ENCODE measurements at places on chromosomes 11 and 22. TPM values are rescaled to one million over a fixed set of nuclear protein-coding genes. Genes with fewer than 3 reads are reported as not detected.
A peak's percentile ranks its signal among the peaks of the same experiment; 100 is the strongest.

BAIAP2L2 gene
- 1.2 TPM for polyA plus RNA-seq

FADS3 gene
- polyA plus RNA-seq: 271 TPM

TRIM51 gene
- polyA plus RNA-seq: not detected

GVQW3 gene
- polyA plus RNA-seq: 1.3 TPM

MAPK8IP1 gene
- 8.7 TPM for polyA plus RNA-seq

KLHL35 gene
- 1.7 TPM for polyA plus RNA-seq

DEFB131B gene
- not detected for polyA plus RNA-seq

RAG2 gene
- not detected for polyA plus RNA-seq

MOGAT2 gene
- polyA plus RNA-seq: not detected

DNA sequence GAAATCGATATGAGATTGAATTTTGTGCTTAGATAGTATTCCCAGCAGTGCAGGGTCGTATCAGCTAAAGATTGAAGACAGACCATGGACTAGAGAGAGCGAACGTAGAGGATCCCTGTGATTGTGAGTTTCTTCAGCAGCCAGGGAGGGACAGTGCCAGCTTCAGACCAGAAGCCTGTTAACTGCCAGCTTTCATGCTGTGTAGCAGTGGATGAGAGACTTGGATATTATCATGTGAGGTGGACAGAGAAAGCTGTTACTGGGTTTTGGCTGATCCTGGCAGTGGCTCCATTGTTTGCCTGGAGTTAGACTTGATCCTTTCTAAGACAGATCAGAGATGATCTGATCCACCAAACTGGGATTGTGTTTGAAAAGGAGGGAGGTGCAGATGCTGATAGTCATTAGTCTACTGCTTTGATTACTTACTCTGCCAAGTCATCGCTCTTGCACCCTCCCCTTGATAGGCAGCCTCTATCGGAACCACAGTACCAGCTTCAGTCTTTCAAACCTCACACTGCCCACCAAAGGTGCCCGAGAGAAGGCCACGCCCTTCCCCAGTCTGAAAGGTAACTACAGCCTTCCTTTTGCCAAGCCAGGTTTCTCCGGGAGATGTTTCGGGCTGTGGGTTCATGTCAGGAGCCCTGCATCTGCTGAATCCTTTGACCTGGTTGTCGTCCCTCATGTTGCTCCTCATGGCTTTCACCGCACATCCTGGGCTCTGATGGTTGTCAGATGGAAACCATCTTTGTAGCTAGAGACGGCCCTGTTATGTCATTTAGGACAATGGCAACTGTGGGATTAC, 16.2 kb downstream of the MADD start:
- DNase-seq: no peak

DNA sequence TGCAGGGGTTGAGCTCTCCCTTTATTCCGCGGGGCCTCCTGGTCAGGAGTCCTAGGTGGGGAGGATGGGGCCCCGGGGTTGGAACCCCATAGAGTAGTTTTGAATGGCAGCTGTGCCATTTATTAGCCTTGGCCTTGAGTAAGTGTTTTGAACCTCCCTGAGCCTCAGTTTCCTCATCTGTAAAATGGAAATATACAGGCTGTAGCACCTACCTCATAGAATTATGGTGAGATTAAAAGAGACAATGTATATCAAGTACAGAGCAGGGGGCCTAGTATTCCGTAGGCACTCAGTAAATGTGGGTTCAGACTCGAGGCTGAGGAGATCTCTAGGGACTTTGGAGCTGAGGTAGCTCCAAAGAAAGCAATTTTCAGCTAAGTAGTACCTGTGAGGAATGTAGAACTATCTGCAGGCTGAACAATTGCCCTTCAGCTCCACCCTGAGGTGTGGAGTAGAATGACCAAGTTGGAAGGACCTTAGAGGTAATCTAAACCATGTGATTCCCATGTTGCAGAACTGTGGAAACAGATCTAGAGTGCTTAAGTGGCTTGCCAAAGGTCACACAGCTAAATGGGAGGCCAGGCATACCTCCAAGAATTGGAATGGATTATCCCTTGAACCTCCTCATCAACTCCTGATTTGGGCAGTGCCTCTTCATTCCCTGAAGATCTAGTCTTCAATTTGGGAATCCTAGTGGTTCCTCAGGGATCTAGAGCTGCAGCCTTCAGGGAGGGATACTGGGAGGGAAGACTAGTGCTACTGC, 682 bp downstream of the PGAP2 start:
- no peak for DNase-seq

DNA sequence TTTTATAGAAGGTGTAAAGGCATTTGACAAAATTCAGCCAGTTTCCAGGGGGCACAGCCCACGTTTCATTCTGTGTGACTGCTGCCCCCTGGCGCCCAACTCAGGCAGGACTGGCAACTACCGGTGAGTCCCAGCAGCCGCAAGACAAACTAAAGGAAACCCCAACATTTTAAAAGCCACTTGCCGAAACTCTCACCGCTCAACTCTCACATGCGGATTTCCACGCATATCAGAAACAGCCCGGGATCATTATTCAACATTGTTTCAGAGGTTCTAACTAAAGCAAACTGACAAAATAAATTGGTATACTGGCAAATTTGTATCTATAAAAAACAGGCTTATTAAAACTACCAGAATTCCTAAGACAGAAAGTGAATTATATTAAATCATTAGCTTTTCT, 48.2 kb downstream of the MORC2 start:
- DNase-seq: no peak

- DNase-seq: no peak
Measured at GRCh38 chr22:29596408-29596807, 7.0 kb upstream of the NF2 start.

DNA sequence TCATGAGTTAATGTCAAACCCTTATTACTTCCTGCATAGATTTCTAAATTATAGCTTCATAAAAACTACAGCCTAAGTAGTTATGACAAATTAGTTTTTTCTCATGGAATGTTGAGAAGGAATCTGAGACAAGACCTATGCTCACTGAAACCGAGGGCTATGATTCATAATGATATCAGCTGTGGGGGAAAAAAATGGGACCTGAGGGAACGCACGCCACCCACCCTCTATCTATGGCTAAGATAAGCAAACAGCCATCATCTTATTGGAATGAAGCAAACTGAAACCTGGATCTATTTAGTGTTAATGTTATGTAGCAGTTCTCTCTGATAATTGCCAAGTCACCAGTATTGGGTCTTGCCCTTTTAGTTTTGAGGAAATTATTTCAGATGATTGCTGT, 906.9 kb upstream of the RAG2 start:
- DNase-seq: peak; percentile 72

- DNase-seq: no peak
Measured at GRCh38 chr11:63583357-63583677, 20.1 kb upstream of the PLAAT2 start.

GRCh38 chr22:40678493-40679248, 613 bp upstream of the MCHR1 start:
- DNase-seq: no peak

GRCh38 chr11:126484266-126484665, 128.8 kb downstream of the ST3GAL4 start:
- no peak for DNase-seq

DNA sequence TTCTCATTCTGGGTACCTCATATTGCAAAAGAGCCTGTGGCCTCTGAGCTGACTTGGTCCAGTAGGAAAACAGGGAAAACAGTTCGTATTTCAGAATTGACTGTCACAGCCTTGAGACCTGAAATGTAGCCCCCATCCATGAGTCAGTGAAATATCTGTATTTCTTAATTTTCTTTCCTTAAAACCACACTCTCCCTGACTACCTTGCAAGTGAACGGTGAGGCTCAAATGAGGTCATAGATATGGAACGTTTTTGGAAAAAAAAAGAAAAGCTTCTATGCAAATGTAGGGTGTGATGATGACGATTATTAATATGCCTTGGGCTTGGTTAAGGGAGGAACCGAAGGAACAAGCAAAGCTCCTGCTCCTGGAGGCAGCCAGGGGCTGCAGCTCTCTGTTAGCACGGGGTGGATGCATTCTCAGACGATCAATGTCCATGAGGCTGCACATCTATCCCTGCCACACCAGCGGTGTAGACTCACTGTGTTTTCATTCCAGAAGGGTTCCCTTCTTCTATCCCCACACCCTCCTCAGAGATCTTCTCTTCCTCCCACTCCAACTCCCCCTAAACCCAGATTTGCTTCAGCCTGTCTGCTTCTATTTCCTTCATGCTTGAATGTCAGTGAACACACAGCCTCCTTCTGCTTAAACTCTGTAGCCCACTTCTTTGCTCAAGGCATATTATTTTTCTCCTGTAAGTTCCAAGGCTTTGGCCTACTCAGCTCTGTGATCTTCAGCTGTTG, 29.2 kb upstream of the SCN3B start:
- no peak for DNase-seq

DNA sequence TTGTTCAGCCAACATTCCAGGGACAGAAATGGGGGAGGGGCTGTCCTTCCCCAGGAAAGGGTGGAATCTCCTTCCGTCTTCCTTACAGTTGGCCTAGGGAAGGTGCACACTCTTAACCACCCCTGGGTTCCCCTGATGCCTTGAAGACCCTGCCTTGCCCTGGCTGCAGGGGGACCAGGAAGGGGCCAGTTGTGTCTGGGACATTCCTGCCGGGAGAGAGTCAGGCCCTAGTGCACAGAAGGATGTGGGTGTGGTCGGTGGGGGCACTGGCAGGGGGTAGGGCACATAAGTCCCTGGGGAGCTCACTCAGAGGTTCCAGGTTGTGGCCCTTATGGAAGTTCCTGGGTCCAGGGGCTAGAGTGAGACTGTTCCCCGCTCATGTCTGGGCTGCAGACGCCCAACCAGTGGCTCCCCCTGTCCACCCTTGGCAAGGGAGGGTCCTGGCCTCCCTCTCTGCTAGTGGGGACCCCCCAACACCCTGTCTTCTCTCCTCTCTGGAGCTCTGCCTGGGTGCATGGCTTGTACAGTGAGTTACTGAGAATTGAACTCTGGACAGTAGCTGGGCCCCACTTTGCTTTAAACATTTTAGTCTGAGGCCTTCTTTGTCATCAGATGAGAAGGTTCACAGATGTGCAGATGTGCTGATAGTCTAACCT, 2.0 kb upstream of the APOBEC3A start:
- DNase-seq: no peak

GRCh38 chr11:69342588-69343330, 48.8 kb downstream of the MYEOV start:
- no peak for DNase-seq

DNA sequence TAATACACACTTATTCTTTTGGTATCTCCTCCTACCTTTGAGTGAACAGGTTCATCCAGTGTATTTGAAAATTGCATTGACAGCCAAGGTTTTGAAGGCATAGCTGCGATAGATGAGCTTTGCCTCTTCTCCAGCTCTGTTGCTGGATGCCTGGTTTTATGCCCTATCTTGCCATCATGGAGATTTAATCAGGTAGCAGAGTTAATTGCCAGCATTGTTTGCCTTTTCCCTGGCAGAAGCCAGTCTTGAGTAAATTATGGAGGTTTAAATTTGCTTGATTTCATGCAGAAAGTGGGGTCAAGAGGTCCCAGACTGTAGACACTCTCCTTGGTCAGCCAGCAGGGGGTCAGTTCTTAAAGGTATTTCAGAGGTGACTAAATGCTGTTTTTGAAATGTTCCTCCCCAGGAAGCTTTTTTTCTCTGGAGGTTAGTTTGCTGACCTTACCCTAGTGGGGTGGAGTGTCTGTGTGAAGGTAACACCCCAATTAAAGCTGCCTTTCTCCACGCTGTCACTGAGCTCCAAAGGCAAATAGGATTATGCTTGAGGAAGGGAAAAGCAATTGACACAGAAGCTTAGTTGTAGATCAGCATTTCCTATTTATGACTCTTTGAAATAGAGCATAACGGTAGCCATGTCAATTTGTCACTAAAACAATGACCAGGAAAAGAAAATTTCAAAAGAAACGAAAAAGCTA, 96.0 kb downstream of the EXT2 start:
- no peak for DNase-seq

DNA sequence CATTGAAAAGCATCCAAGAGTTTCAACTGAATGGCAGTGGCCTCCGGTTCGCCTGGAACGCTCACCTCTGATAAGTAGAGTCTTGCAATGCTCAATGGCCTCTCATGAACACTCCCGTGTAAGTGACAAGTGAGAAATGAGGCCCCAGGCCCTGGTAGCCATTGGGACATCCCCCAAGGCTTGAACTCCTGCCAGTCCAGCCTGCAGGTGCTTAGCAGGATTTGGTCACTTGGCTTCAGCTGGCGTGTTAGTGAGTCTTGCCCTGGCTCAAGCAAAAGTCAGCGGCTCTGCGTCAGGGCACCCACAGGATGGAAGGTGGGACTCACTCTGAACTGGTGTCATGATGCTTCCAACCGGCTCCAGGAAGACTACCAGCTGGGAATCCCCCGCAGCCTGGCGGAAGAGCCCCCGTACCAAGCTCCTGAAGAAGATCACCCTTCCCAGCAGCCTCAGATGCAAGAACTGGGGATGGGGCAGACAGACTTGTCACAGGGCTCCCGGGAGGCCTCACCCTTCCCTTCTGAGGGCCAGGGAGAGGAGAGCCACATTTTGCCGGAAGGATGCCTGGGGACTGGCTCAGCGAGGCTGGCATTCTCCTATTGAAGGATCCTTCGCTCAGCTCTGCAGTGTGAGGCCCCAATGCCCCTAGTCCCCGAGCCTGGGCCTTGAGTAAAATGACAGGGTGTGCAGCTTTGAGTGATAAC, 19.3 kb downstream of the MB start:
- no peak for DNase-seq

DNA sequence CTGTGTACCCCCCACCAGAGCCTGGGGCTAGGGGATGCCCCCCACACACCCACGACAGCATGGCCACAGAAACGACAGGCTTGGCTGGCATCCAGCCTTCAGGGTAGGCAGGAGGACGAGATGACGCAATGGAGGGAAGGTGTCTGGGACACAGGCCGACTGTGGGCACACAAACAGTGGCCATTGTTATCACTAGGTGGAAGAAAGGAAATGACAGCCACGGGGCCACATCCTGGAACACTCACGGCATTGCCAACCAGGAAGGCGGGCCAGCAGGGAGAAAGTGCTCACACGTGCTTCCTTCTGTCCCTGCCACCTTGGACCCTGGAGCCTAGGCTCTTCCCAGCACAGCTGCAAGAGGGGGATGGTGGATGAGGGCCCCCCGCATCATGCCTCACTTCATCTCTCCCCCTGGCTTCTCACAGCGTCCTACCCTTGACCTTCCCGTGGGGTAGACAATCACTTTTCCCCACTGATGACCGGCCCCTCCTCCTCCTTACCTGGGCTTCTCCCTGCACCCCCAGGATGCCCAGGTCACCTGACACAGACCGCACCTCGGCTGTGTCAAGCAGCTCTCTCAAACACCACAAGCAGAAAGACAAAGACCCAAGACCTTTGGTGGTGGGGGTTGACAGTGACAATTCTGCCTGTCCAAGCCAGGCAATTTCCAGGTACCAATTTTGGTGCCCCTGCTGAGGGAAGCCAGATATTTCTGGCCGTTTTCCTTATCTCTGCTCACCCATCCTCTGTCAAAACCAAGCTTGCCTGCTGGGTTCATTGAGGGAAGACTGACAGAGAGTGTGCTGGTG, 8.6 kb downstream of the PLA2G6 start:
- no peak for DNase-seq
